K562 (cell line): ENCODE measurements at places on chromosomes 2 and 18.

DNA sequence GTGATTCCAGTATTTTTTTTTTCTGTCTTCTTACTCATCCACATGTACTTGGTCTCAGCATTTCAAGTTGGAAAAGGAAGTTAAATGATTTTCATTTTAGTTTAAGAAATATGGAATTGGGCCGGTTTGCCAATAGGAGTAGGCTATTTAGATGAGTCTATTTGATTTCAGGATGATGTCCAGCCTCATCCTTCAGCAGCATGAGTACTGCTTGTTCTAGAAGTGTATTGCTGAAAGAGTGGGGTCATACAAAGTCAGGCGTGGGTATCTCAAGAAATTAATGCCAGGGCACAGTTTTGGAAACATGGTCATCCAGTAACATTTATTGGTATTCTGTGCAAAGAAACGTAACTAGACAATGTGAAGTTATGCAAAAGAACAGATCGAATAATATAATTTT is 44.9 kb upstream of the MSTN start:
- no peaks in the 10 kb centered on the region for H3K36me3 ChIP-seq
- no peak for DNase-seq
- H3K27ac ChIP-seq = no peak overlapping the region
- H3K27me3 ChIP-seq = no peaks in the 10 kb centered on the region

DNA sequence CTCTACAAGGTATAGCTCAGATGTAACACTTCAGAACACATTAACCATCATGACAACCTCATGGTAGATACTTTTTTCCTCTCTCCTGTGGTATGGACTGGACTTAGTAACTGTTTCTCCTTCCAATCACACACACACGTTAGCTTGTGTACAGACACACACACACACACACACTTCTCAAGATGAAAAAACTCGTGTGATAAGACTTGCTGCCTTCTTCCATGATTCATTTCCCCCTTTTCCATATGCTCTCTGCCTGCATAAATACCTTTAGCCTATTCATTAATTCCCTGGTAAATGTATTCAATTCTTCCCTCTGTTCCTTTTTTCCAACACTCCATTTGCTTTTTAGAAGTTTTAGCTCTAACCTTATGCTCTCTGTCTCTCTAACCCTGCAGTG is 118.9 kb upstream of the TANK start:
- DNase-seq = no peak
- no peaks in the 10 kb centered on the region for H3K27me3 ChIP-seq
- H3K27ac ChIP-seq = no peak overlapping the region
- no peaks in the 10 kb centered on the region for H3K4me1 ChIP-seq
- H3K4me3 ChIP-seq = no peak overlapping the region
- no peaks in the 10 kb centered on the region for H3K36me3 ChIP-seq

DNA sequence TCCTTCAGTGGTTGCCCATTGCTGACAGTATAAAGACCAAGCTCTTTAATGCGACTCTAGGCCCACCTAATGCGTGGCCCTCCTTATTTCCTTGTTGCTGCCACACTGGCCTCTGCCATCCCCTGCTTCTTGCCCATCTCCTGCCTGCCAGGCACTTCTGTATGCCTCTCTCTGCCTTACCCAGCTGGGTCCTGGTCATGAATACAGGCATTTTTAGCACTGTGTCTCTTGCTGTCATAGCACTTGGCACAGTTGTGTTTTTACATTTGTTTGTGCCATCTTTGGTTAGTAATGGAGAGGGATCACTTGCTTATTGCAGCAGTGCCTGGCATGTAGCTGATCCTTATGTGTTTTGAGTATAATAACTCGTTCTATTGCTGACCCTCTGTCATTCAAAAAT is 38.7 kb downstream of the MAP4K4 start:
- no peak overlapping the region for H3K4me3 ChIP-seq
- no peaks in the 10 kb centered on the region for H3K27me3 ChIP-seq
- H3K36me3 ChIP-seq = no peaks in the 10 kb centered on the region
- H3K4me1 ChIP-seq = peaks cover 8% of the 10 kb centered on the region; the same call in 2 of the 3 replicates
- no peak for DNase-seq

- peaks cover 22% of the 10 kb centered on the region for H3K4me1 ChIP-seq
- H3K36me3 ChIP-seq = no peaks in the 10 kb centered on the region
- H3K27me3 ChIP-seq = no peaks in the 10 kb centered on the region
- H3K4me3 ChIP-seq = no peak overlapping the region
Measured at GRCh38 chr2:10254373-10255188, 48.1 kb upstream of the HPCAL1 start.

GRCh38 chr2:15115776-15116175 is 445.4 kb downstream of the NBAS start:
- H3K27ac ChIP-seq = no peak overlapping the region
- H3K36me3 ChIP-seq = no peaks in the 10 kb centered on the region
- H3K4me1 ChIP-seq = no peaks in the 10 kb centered on the region
- H3K27me3 ChIP-seq = no peaks in the 10 kb centered on the region
- DNase-seq = no peak
